ENCODE measurements at places on chromosomes 2 and 18.

- no peak for DNase-seq
Observed at GRCh38 chr2:134570676-134571075, 148.1 kb downstream of the TMEM163 start.

- DNase-seq, result no peak
Observed at GRCh38 chr2:197232010-197232409, 78.6 kb downstream of the ANKRD44 start.

GRCh38 chr2:73985308-73986084 is 786 bp downstream of the TET3 start:
- no peak for DNase-seq

DNA sequence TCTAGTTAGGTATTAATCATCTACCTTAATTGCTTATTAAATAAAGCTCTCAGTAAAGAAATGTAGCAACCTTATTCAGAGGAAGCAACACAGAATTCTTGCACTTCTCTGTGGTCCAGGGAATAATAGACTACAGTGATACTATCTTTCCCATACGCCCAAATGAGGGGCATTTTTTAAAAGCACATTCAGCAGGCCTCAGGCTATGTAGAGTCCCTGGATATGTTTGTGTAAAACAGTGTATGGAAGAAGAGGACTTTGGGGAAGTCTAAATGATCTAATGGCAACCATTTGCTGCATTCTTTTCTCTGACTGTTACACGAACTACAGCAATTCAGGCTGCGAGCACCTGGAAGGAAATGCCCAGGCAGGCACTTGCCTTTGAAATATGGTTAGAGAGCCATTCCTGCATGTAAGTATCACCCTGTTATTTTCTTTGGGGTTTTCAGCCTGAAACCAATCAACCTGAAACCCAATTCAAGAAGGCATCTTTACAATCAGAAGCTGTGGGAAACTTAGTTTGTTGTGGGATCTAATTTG is 1814.7 kb upstream of the CELF4 start:
- DNase-seq, result no peak

- no peak for DNase-seq
Observed at GRCh38 chr18:9353596-9353995, 19.0 kb downstream of the TWSG1 start.

- no peak for DNase-seq
Observed at GRCh38 chr2:183088061-183088460, 9.5 kb downstream of the DUSP19 start.

- no peak for DNase-seq
Observed at GRCh38 chr2:19209575-19210341, 148.7 kb downstream of the OSR1 start.
